ENCODE measurements at places on chromosomes 12 and 14. TPM values are rescaled to one million over a fixed set of nuclear protein-coding genes. Genes with fewer than 3 reads are reported as not detected.

DNA sequence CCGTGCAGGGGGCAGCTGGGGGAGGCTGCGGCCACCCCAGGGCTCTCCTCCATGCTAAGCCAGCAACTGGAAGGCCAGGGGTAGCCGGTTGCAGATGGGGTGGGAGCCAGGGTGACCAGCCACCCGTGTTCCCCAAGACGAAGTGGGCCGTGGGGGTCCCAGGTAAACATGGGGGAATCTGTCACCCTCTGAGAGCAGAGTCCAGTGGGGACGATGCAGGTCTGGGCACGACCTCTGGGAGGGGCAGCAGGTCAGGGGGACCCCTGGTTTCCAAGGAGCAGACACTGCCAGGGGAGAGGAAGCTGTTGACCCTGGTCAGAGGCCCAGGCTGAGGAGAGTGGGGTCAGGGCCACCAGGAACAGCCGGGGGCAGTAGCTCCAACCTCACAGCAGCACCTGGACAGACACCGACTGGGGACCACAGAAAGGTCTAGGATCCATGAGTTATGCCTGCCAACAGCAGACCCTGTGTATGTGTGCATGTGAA is 35.0 kb upstream of the FBRSL1 start:
- H3K27me3 ChIP-seq = no peaks in the 10 kb centered on the region
- no peaks in the 10 kb centered on the region for H3K36me3 ChIP-seq
- H3K27ac ChIP-seq = no peak overlapping the region
- H3K4me3 ChIP-seq = no peak overlapping the region
- no peak for DNase-seq

DNA sequence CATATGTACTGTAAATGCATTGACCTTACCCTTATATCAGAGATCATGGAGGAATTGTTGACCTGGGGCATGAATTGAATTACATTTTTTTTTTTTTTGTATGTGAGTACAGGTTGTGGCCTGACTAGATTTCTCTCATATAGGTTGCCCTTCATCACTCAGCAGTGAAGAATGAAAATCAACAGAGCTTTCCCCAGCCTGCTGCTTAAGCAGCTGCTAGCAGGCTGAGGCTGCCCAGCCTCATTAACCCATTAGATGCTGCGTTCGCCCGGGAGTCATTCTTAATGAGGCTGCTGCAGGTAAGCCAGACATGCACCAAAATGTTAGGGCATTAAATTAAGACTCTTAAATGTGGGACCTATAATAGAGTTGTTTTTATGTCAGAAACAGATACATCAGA is 236.0 kb downstream of the ETNK1 start:
- no peak for DNase-seq
- H3K4me1 ChIP-seq = no peaks in the 10 kb centered on the region
- no peak overlapping the region for H3K27ac ChIP-seq
- no peaks in the 10 kb centered on the region for H3K36me3 ChIP-seq
- no peaks in the 10 kb centered on the region for H3K27me3 ChIP-seq

GRCh38 chr12:7555752-7556151 is 52.2 kb upstream of the CD163 start:
- no peaks in the 10 kb centered on the region for H3K27me3 ChIP-seq
- no peak for DNase-seq
- H3K4me1 ChIP-seq = no peaks in the 10 kb centered on the region
- H3K36me3 ChIP-seq = no peaks in the 10 kb centered on the region
- no peak overlapping the region for H3K4me3 ChIP-seq

- DNase-seq = no peak
- no peak overlapping the region for H3K27ac ChIP-seq
- H3K4me3 ChIP-seq = no peak overlapping the region
- H3K36me3 ChIP-seq = no peaks in the 10 kb centered on the region
- no peaks in the 10 kb centered on the region for H3K27me3 ChIP-seq
These were observed 356.4 kb upstream of the DDHD1 start for GRCh38 chr14:53509276-53510244.

The RPS6KA5 gene
- 2.6 TPM for total RNA-seq

The PARPBP gene
- 14.3 TPM for total RNA-seq
